ENCODE measurements at places on chromosomes 11 and 22. TPM values are rescaled to one million over a fixed set of nuclear protein-coding genes. Genes with fewer than 3 reads are reported as not detected.

Gene IL18
- total RNA-seq = 49.9 TPM

Gene LUZP2
- 0.23 TPM for total RNA-seq

Gene ANO5
- total RNA-seq = 5.9 TPM

Gene OR4D10
- total RNA-seq = not detected

Gene GLB1L3
- total RNA-seq = 0.43 TPM

Gene CDHR5
- not detected for total RNA-seq

Gene CATSPER1
- total RNA-seq = 3.4 TPM

Gene ZNRF3
- 15.8 TPM for total RNA-seq

Gene RIMBP3B
- total RNA-seq = 0.09 TPM

Gene MS4A15
- 147 TPM for total RNA-seq

Gene C11orf87
- total RNA-seq = 0.35 TPM

Gene GPR83
- total RNA-seq = 0.12 TPM

Gene DNAJC4
- 36.4 TPM for total RNA-seq

Gene CASP5
- 1.9 TPM for total RNA-seq

Gene OR8G1
- not detected for total RNA-seq

Gene C1QTNF4
- total RNA-seq = 0.55 TPM

Gene RASL10A
- total RNA-seq = 0.72 TPM

Gene SPI1
- total RNA-seq = 168 TPM

Gene PTPMT1
- 75.6 TPM for total RNA-seq

Gene TIGD3
- total RNA-seq = 0.43 TPM

Gene P2RX6
- 2.2 TPM for total RNA-seq

Gene FOLR2
- 22.8 TPM for total RNA-seq

Gene MRPL16
- 30.1 TPM for total RNA-seq

Gene INTS4
- 35.9 TPM for total RNA-seq

Gene TRIM49
- total RNA-seq = not detected

Gene ASCL2
- total RNA-seq = 2.2 TPM

Gene CCDC89
- 1.2 TPM for total RNA-seq

Gene PVALB
- total RNA-seq = 2.5 TPM

Gene ANAPC15
- total RNA-seq = 25.2 TPM

Gene A4GALT
- total RNA-seq = 25.7 TPM

Gene RIC3
- 12.9 TPM for total RNA-seq

Gene ARHGAP8
- total RNA-seq = 18.1 TPM

Gene SLC25A18
- total RNA-seq = 1.2 TPM

Gene MMP8
- total RNA-seq = not detected

Gene EHBP1L1
- 88.3 TPM for total RNA-seq

Gene DPP3
- total RNA-seq = 31.9 TPM

Gene PRRG4
- 12.6 TPM for total RNA-seq

Gene TESMIN
- total RNA-seq = 0.81 TPM

Gene GTSE1
- total RNA-seq = 0.43 TPM

Gene OR51B2
- total RNA-seq = not detected

Gene C11orf71
- 8.1 TPM for total RNA-seq

Gene TREH
- total RNA-seq = 0.46 TPM

Gene LIF
- total RNA-seq = 6.9 TPM

Gene PGR
- 3.0 TPM for total RNA-seq

Gene SYT8
- 12.5 TPM for total RNA-seq

Gene DMC1
- total RNA-seq = not detected

Gene NRIP3
- 1.3 TPM for total RNA-seq

Gene PAMR1
- 12.4 TPM for total RNA-seq

Gene OVCH2
- 6.4 TPM for total RNA-seq

Gene OPCML
- not detected for total RNA-seq

Gene TMEM80
- total RNA-seq = 33.2 TPM
